CD4-positive, alpha-beta T cell treated with Interleukin-10 for 1 hour (primary cell): ENCODE measurements at places on chromosomes 6 and 20.

GRCh38 chr6:142821860-142822259 is 123.1 kb downstream of the HIVEP2 start:
- no peak for DNase-seq

- no peak for DNase-seq
Measured at GRCh38 chr20:15919118-15919517, 654.1 kb downstream of the KIF16B start.

- no peak for DNase-seq
Measured at GRCh38 chr6:34469499-34469898, 3.6 kb downstream of the PACSIN1 start.

DNA sequence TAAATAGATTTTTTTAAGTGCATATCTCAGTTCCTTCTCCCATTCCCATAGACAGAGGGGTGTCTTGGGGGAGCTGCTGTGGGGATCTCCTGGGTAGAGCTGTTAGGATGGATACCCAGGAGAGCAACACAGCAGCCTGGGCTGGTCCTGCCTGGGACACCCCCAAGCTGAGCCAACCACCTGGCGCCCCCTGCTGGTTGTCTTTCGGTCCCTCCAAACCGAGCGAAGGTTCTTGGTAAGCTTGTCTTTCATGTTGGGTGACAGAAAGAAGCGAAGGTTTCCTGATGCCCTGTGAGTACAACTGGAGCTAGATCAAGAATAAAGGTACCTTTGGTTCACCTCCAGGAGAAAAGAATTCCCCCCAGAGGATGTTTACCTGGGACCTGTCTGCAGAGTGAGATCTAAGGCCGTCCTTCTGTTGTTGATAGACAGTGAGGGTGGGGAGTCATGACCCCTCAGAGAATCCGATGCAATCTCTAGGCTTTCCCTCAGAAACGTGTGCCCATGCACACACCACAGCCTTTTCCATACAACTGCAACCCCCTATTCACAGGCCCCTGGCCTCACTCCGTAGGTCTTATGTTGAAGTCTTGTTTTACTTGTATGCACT is 50.8 kb downstream of the SNX9 start:
- DNase-seq = peak; percentile 81

GRCh38 chr20:58069207-58069606 is 159.2 kb downstream of the ANKRD60 start:
- no peak for DNase-seq

DNA sequence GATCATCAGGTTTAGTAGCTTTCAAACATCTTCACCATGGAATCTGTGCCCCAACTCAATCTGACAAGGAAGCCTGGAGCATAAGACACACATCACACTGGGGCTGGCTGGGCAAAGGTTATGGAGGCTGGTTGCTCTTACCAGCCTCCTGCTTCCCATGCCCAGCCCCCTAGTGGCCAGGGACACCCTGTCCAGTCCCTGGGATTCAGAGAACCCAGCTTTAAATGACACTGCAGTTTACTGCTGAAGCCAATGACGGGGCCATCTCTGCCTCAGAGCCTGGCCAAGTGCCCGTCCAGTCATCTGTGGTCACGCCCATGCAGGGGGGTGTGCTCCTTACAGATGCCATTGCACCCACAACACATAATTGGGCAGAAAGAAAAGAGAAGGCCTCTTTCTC is 272.9 kb downstream of the SMOC2 start:
- DNase-seq = no peak

GRCh38 chr6:69391106-69391505 is 405.7 kb downstream of the LMBRD1 start:
- no peak for DNase-seq

- no peak for DNase-seq
Measured at GRCh38 chr6:22954749-22955385, 385.5 kb downstream of the HDGFL1 start.

DNA sequence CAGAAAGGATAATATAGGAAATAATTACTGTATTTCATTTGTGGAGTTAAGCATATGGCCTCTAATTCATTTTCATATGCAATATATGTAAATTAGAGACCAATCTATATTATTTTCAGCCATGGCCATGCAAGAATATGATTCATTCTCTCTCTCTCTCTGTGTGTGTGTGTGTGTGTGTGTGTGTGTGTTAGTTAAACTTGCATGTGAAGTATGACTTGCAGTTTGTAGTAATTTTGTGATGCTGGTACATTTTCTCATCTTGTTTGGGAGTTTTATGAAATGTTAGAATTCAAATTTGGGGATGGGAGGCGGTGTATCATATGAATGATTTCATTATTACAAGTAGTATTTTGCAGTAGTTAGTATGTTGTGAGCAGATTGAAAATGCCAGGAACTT is 74.8 kb downstream of the JARID2 start:
- no peak for DNase-seq

DNA sequence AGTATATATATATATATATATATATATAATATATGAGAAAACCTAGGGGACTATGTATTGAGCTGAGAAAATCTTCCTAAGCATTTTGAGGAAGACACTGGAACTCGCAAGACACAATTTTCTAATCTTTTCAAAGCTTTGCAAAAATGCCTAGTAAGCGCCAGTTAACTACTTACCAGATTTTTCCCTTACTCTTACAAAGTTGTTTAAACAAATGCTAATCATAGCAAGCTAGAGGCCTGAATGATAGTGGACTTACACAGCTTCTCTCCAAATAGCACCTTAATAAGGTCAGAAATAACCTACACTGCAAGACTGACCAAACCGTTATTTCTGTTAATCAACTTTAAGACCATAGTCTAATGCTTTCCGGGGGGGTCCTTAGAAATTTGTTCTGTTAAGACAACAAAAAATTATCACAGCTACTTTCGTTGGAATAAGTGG is 56.1 kb upstream of the HFE start:
- no peak for DNase-seq

DNA sequence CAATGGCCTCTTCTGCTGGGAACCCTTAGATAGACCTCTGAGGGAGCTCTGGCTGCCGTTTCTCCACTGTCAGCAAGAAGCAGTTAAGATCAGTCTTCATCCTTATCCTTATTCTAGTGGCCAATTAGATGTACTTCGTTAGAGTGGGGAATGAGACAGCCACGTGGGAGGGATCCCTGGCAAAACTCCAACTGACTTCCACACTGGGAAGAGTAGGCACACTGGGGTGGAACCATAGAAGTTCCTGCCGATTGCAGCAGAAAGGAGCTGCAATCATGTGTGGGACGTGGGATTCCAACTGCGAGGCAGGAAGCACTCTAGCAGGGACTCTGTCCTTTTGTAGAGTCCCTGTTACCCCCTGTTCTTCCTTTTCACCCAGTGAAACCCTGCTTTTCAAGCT is 226.3 kb upstream of the RGS17 start:
- no peak for DNase-seq
